ENCODE measurements at places on chromosomes 16 and 17. TPM values are rescaled to one million over a fixed set of nuclear protein-coding genes. Genes with fewer than 3 reads are reported as not detected.

The PABPN1L gene
- not detected for total RNA-seq

The HNF1B gene
- total RNA-seq, result not detected

The UMOD gene
- total RNA-seq, result not detected

The CD300H gene
- not detected for total RNA-seq

The INCA1 gene
- not detected for total RNA-seq

The PIPOX gene
- total RNA-seq, result 7.3 TPM

The TTYH2 gene
- total RNA-seq, result 6.1 TPM

The CWC25 gene
- total RNA-seq, result 35.0 TPM

DNA sequence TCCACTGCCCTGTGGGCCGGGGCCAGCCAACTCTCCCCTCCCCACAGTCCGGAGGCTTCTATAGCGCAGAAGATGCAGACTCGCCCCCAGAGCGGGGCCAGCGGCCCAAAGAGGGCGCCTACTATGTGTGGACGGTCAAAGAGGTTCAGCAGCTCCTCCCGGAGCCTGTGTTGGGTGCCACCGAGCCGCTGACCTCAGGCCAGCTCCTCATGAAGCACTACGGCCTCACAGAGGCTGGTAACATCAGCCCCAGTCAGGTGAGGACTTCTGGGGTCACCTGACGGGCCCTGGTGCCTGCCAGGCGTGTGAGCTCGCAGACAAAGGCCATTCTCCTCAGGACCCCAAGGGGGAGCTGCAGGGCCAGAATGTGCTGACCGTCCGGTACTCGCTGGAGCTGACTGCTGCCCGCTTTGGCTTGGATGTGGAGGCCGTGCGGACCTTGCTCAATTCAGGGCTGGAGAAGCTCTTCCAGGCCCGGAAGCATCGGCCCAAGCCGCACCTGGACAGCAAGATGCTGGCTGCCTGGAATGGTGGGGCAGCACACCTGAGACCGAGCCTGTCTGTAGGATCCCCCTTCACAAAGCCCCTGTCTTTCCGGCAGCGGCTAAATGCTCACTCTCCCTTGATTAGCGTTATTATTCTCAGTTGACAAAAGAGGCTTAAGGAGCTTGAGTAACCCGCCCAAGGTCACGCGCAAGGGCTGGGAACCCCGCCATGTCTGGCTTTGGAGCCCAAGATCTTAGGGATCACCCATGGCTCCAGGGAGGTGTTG lies 3.9 kb downstream of the SPATA20 start:
- ATAC-seq, result peak; percentile 78

GRCh38 chr17:39219647-39220154 lies 6.0 kb downstream of the STAC2 start:
- ATAC-seq, result no peak

DNA sequence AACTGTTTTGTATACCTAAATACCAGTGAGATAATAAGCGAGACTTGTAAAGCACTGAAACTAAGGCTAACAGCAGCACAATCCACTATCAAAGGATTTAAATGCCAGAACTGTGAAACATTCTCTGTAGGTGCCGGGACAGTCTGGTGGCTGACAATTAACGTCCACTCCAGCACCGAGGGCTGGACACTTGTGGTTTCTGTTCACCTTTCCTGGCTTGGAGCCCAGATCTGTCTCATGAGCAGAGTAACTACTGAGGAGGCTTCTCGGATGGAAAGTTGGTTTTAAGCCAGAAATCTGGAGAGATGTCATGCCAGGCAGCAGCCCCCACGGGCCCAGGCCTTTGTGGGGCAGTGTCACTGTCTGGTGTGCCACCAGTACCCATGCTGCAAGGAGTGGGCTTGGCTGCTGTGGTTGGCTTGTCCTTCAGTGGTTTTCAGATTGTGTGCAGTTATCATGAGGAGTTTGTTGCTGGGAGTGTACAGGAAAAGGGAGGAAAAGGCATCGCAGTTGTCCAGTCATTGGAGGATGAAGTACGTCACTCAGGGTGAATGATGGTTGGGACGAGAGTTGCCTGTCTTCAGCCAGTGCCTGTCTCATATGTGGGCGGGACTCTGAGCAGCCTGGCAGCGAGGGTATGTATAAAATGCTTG lies 35.5 kb downstream of the UBN1 start:
- ATAC-seq, result no peak

DNA sequence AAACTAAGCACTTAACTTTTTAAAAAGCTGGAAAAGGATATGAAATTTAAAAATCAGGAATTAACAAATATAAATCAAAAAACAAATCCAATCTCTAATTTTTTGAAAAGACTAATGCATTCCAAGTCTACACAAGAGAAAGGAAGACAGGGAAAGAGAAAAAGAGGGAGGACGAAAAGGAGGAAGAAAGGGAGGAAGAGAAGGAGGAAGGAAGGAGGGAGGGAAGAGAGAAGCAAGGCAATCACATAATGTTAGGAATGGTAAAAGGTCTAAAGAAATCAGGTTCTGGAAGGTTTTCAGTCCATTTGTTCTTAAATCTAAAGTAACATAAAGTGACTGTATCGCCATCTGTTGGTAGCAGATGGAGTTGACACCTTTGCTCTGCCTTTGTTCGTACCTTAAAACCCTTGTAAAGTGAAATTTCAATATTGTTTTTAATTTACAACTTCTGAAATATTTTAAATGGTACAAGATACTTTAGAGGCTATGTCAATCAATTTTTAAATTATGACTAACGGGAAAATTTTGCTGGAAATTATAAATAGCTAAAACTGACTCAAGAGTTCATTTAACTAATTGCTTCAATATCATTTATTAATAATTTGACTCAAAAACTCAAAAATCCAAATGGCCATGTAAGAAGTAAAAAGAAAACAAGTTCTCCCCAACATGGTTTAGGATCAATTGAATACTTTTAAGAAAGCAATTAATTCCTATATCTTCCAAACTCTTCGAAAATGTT lies 20.4 kb upstream of the CDYL2 start:
- no peak for ATAC-seq

DNA sequence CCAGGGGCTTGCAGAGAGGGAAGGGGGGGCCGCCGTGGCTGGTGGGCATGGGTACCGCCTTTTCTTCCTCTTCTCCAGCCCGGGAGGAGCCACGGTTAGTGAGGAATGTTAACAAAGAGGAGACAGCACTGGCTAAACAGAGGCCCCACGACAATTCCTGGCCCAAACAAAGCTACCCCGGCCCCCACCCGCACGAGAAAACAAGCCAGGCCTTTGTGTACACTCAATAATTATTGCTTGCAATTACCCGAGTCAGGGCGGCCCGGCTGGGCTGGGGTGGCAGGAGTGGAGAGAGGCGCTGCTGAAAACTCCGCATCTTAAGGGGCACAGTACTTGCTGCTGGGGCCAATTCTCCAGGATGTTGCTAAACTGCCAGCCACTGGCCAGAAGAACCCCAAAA lies 56.4 kb downstream of the IRX5 start:
- ATAC-seq, result no peak

DNA sequence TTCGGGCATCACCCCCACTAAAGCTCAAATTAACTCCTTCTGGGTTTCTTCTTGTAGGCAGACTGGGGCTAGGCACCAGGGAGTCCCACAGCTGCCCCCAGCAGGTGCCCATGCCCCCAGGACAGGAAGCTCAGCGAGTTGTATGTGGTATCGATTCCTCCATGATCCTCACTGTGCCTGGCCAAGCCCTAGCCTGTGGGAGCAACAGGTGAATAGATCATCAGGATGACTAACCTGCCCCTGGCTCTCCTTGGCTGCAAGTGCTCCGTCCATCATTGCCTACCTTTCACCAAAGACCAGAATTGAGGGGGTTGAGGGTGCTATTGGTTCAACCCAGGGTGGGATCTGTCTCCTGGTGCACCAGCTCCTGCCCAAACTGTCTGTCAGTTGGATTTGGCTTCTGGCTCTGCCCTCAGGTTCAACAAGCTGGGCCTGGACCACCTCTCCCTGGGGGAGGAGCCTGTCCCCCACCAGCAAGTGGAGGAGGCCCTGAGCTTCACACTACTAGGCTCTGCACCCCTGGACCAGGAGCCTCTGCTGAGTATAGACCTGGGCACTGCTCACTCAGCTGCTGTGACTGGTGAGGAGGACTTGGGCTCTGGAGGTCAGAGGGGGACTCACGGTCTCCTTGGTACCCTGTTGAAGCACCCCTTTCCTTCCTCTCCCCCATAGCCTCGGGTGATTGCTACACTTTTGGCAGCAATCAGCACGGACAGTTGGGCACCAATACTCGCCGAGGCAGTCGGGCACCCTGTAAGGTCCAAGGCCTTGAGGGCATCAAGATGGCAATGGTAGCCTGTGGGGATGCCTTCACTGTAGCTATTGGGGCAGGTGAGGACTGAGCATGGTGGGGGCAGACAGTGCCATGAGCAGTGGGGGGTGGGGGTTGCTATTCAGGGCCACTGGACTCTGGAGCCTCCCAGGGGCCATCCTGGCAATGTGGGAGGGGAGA lies 3.1 kb upstream of the TRAF4 start:
- no peak for ATAC-seq

DNA sequence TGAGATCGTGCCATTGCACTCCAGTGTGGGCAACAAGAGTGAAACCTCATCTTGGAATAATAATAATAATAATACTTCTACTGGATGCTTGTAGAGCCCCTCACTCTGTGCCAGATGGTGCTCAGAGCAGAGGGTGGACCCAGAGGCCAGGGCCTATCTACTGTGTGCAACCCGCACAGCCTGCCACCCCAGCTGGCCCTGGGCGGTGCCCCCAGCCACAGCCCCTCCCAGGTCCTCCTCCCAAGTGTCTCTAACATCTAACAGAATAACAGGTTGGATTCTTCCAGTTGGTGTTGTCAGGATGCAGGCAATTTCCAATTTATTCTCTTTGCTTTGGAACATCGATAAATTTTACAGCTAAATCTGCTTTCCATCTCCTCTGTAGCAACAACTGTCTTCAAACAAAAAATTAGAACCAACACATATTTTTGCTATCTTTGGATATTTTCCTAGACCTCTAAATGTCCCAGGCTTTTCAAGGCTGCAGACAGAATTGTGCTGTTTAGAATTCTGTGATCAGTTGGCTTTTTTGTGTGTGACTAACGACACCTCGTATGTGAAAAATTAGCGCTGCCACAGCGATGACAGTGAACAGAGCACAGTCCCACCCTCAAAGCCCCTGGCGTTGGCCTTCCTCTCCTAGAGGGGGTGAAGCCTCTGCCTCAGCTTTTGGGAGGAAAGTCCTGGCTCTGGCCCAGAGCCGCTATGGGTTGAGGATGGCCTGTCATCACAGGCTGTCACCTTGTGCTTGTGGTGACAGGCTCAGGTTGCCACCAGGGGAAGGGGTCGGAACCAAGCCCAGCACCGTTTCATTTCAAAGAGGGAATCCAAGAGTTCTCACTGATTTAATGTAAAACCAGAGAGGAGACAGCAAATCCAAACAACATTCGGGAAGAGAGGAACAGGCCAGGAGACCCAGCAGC lies 7.6 kb upstream of the EVPL start:
- no peak for ATAC-seq

DNA sequence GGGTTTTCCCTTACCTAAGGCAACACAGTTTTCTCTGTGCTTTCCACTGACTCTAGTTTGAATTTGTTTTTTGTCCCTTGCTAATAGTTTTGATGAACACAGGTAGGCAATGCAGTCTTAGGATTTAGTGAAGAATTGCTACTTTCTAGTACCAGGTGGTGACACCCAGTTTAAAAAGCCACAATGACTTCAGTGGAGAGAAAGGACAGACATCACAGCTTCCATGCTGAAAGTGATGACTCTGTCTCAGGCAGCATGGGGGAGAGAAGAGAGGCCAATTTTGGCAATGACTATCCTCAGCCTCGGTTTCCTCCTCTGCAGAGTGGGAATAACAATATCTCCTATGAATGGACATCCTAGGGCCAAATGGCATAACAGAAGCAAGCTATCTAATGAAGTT lies 118.8 kb downstream of the AXIN2 start:
- ATAC-seq, result no peak

- ATAC-seq, result peak; percentile 42
These were observed 2.8 kb downstream of the KRT10 start for GRCh38 chr17:40819528-40820125.

- ATAC-seq, result no peak
These were observed at the start of gene KRT23 for GRCh38 chr17:40937384-40937819. Gene KRT23 (minus strand): TSS chr17:40937646. CDS start chr17:40936603, 1,043 bp downstream.

DNA sequence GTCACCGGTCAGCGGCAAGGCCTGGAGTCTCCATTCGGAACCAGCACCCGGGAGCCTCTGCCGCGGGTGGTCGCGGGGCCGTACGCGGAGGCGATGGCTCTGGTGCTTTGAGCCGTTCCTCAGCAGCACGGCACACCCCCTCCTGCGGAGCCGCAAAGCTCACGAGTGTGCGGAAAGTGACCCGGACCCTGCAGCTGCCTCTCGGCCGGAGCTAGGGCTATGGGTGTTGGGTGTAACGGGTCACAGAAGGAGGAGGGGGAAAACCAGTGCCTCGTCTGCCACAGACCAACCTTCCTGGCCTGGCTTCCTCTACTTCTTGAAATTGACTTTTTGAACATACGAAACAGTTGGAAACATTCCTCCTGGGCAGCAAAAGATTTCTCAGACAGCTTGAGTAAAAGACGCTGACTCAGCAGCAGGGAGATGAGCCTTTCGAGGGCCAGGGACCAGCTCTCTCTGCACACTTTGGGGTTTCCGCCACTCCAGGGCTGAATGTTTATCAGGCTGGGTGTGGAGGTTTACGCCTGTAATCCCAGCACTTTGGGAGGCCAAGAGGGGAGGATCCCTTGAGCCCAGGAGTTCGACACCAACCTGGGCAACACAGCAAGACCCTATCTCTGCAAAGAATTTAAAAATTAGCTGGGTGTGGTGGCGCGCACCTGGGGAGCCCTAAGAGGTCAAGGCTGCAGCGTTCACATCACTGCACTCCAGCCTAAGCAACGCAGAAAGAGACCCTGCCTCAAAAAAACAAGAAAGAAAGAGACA lies 26.4 kb upstream of the PITPNA start:
- no peak for ATAC-seq

DNA sequence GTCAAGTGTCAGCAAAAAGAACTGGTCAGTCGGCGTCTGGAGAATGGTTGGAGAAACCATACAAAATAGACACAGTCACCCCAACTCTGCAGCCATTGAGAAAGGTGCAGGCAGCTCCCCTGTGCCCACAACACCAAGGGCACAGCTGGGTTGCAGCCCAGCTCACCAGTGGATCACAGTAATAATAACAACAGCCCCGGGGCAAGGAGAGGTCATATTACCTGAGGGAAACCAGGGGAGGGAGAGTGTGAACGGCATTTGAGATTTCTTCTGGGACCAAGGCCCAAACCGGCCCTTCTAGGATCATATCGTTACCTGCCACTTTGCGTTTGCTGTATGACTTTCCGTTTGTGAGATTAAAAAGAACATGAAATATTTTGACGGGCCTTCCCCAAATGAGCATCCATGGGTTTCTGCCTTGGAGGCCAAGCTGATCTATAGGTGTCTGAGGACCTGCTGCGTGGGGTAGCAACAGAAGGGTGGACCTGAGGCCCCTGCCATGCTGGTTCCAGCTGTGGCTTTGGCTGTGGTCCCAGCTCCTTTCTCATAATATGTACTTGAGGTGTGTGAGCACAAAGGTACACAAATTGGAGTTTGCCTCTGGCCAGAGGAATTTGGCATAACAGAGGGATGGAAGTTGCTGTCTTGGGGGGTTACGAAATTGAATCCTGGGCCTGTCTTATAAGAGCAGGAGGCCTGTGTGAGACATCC lies 154.6 kb downstream of the CMIP start:
- no peak for ATAC-seq

All from gastroesophageal sphincter (tissue), 4 donors.